Activated CD4-positive, alpha-beta memory T cell treated with anti-CD3 and anti-CD28 coated beads, Interleukin-2, amount 10 ng/mL, durations not matched to agents 7 days and 5 days (primary cell): ENCODE measurements at places on chromosomes 6 and 20. TPM values are rescaled to one million over a fixed set of nuclear protein-coding genes. Genes with fewer than 3 reads are reported as not detected.

Gene MOCS1
- not detected for total RNA-seq

DNA sequence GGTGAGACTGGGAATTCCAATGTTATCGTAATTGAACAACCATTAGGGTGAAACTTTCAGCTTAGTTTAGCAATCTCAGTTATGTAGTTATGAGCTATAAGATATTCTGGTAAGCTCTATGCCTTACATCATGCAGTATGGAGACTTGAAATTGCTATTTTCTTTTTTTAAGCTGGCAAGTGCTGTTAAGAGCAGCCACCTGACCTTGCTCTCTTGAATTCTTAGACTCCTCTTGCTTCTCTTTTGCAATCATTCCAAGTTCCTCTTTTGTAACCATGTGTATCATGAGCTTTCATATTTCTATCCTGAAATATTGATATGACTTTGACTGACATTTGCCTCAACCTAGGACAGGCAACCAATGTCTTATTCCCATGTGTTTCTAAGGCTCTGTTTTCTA, 446.3 kb upstream of the SLC35B3 start:
- no peak for DNase-seq

- DNase-seq = peak; percentile 95
These were observed at the start of gene XRN2 for GRCh38 chr20:21303061-21303871. XRN2 (plus strand) TSS chr20:21303331; CDS start chr20:21303399, 68 bp downstream.

DNA sequence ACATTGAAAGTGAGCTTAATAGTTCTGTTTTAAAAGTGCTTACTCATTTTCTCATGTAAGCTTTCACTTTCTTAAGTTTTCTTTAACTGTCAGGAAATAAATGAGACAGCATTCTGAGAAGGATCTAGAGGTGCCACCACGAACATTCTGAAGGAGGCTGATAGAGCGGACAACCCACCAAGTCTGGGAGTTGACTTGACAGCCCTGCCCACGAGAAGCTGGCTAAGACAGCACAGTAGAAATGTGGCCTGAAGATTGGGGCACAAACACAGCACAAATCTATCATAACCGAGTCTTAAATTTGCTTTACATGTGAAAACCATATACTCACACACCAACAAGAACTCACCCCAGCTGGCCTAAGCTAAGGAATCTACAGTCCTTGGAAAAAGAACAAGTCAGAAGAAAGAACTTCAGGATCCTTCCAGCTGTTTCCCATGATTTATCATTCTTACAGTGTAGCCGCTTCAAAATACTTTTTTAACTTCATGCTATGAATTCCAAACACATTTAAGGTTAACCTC, 144.2 kb upstream of the TNFAIP3 start:
- peak; percentile 30 for DNase-seq

DNA sequence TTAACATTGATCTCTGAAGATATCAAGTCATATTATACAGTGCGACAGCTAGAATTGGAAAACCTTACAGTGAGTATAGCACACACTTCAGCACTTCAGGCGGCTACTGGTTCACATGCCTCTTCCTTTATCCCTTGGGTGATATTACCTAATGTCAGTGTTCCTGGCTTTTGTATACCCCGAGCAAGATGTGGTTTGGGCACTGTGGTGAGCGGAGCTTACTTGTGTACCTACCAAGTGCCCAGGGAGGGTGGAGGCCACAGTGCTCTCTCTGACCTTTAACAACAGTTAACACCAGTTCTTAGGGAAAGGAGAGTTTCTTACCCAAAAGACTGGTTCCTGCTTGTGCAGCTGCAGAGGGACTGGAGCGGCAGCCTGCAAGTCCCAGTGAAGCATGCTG, 64.4 kb downstream of the PTPN1 start:
- no peak for DNase-seq

DNA sequence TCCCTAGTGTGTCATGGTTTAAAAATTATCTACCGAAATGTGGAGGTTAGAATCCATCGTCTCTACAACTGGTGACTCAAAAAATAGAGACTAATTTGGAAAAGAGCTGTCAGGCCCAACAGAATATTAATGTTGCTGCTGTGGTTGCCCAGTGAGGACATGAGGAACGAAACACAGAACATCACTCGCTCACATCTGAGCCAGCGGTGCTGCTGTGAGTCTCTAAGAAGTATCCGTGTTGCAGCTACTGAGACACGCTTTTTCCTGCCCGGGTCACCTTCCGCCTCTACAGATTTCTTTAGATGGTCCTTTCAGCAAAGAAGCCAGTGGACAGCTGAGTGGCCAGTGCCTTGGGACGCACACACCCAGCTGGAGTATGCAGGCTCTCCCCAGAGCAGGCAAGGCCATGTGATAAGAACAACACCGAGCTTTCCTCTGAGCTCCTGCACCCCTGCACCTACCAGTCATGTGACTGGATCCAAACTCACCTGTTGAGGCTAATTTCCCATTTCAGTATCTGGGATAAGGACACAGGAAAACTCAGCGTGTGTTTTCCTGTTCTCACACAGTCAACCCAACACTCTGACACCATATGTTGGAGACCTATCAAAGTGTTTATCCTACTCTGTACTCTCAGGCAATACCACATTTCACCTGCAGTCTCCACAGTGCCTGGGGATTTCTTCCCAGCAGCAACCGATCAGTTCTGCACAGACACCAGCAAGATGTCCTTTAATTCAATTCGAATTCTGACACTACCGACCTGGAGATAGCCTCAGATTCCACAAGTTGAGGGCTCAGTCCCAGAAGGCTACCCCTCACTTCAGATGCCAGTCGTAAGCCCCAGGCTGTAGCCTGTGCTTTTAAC, 119.0 kb upstream of the RPS6KA2 start:
- no peak for DNase-seq

DNA sequence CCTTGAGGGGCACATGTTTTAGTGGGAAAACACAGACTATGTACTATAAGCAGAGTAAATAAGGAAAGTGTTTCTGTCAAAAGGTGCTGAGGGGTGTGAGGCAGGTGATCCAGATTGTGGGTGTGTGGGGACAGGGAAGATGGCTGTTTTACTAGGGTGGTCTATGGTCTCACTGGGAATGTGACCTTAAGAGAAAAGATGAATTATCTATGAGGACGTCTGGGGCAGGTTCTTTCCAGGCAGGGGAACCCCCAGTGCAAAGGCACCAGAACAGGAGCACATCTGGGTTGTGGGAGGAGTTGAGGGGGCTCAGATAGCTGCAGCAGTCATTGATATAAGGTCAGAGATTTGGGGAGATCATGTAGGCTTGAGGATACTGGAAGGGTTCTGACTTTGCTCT, 18.2 kb upstream of the POLR1H start:
- no peak for DNase-seq
